Activated CD4-positive, alpha-beta T cell treated with anti-CD3 and anti-CD28 coated beads, Interleukin-2, amount 10 ng/mL, durations not matched to agents 7 days and 5 days (primary cell): ENCODE measurements at places on chromosomes 7 and 10. TPM values are rescaled to one million over a fixed set of nuclear protein-coding genes. Genes with fewer than 3 reads are reported as not detected.

HOXA7 gene
- total RNA-seq: not detected

AGR2 gene
- total RNA-seq: not detected

DEPP1 gene
- 0.33 TPM for total RNA-seq

SCART1 gene
- 4.5 TPM for total RNA-seq

ZNF862 gene
- 35.8 TPM for total RNA-seq

ANKRD1 gene
- total RNA-seq: not detected

NFKB2 gene
- total RNA-seq: 74.8 TPM

RPEL1 gene
- total RNA-seq: not detected

DNA sequence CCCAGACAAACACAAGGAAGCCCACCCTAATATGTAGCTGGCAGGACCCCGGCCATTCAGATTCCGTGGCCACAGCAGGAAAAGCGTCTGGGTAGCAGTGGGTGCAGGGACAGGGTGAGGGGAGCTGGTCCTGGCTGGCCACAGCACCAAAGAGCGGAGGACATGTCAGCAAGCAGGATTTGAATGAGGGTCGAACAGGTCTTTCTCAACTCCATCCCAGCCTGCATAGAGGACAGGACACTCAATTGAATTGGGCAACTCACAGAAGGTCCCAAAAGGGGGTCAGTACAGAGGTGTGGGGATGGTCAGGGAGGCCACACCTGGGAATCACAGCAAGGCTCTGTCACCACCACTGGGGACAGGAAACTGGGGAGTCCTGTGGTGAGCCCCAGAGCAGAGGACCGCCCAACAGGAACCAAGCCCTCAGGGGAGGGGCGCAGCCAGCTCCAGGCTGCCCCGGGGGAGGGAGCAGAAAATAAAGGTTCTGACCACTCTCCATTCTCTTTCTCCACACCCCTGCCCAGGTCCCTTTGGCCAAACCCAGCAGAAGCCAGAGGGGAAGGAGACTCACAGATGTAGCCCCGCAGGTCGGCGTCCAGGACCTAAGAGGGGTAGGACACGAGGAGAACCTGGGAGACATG, 108.7 kb upstream of the PPP2R2D start:
- DNase-seq: no peak

DNA sequence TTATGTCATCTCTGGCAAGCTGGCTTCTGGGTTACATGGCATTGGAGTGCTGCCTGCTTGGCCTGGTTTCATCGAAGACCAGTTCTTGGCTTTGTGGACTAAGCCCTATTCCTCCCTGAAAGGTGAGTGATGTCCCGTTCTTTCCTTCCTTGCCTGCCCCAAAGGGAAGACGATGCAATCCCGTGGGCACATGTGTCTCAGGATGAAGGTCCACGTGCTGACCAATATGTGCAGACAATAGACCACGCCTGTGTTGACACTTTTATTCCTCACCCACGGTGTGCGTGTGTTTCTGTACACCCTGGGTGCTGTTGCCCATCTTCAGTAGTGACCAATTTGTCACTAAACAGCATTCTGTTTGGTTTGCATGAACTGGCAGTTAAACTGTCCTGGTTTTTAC, 28.6 kb upstream of the SHH start:
- no peak for DNase-seq

- DNase-seq: peak; percentile 51
Observed at GRCh38 chr10:110013630-110014293, 6.0 kb downstream of the ADD3 start.

DNA sequence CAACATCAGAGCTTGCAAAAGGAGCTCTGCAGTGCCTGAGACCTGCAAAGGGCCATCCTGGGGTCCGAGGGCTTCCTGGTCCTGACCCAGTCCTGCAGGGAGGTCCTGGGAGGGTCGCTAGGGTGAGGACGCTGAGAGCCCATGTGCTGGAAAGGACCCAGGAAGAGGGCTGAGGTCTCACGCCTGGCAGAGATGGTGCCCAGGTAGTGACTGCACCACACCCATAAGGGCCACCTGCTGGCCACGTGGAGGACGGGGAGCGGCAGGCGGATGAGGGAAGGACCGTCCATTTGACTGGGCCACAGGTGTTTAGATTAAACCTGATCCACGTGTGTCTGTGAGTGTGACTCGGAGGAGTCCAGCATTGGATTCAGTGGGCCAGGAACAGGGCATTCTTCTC, 392.8 kb downstream of the DNAJB6 start:
- DNase-seq: no peak

- no peak for DNase-seq
Observed at GRCh38 chr10:26455567-26456315, 17.6 kb downstream of the APBB1IP start.

GRCh38 chr7:124996778-124997177, 67.2 kb upstream of the POT1 start:
- DNase-seq: no peak

GRCh38 chr7:38686888-38687287, 55.7 kb upstream of the AMPH start:
- no peak for DNase-seq

DNA sequence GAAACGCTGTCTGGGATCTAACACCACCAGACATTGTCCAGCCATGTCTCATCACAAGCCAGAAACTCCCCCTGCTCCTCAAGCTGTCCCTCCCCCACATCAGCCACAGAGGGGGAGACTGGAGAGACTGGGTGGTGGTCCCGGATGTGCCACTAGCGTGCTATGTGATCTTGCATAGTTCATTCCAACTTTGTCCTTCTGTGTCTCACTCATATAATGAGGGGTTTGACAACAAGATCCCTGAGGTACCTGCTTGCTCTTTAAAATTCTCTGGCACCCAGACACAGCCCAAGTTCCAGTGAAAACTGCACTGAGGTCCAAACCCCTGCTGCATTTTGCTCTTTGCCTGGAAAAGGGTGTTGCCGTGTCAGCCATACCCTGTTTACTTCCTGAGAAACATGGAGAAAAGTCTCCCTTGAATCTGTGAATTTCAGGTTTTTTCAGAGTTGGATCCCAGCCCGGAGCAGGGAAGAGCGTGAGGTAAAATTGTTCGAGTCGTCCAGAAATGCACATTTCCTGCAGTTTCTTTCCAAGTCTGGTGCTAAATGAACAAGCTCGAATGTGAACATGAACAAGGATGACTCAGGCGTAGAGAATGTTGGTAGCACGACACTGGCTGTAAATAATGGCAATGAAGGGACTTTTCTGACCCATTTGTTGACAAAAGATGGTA, 156.6 kb downstream of the CCDC3 start:
- DNase-seq: no peak

DNA sequence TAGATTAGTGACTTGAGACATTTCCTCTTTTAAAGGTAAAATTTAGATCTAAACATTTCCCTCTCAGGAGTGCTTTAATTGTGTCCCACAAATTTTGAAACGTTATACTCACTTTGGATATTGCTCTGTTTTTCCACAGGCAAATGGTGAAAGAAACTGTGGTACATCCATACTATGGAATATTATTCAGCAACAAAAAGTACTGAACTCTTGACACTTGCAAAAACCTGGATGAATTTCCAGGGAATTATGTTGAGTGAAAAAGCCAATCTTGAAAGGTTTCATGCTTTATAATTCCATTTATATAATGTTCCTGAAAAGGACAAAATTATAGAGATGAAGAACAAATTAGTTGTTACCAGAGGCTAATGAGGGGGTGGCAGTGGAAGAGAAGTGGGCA, 153.3 kb upstream of the SVIL start:
- no peak for DNase-seq

DNA sequence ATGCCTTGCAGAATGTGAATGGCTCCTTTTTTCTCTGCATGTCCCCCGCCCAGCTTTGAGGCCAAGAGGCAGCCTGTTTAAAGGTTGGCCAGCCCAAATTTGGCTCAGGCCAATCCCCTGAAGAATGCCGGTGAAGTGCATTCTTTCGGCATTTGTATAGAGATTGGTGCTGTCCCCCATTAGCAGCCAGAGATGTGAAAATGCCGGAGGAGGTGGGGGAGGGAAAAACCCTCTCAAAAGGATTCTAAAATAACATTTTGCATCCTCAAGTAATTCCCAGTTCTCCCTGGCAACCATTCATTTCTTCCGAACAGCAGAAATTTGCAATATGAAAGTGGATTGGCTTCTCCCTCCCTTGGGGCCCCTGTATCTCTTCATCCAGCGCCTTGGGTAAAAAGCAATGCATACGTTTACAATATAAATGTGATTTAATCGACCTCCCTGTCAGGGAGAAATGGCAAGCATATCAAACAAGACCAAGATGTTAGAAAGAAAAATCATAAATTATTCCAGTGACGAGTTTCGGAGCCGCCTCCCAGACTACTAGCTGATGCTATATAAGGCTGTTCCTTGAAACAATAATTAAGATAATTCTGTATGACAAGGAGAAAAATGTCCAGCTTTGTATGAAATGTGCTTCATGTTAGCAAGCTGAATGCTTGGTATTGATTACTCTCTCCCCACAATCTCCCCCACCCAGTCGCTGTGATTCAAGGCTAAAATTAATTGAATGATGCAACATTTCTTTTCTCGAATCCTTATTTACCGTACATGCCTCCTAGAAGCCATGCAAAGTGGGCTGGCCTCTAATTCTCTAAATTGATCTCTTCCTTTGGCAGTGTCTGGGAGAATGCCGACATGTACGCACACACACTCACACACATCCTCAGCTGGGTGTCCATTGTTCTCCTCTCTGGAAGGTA, 323.7 kb downstream of the RPS24 start:
- no peak for DNase-seq

DNA sequence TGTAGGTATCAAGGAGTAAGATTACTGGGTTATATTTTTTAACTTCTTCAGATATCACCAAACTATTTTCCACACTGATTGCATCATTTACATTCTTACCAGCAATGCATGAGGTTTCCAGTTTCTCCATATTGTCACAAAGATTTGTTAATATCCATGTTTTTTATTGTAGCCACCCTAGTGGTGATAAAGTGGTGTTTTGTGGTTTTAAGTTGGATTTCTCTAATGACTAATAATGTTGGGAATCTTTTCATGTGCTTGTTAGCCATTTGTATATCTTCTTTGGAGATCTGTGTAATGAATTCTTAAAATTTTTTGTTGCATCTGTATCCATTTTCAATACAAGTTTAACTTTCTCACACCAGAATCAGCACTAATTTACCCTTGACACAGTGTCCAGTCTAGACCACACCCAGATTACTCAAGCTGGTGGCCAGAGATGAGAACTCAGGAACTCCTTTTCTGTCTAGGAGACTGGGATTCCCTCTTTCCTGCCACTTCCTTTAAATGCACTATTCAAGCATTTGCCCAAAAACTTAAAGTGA, 67.0 kb upstream of the PLXDC2 start:
- DNase-seq: no peak

- no peak for DNase-seq
Observed at GRCh38 chr10:11745045-11745444, 2.9 kb downstream of the ECHDC3 start.

- no peak for DNase-seq
Observed at GRCh38 chr7:100378114-100378755, 4.9 kb downstream of the PILRA start.

DNA sequence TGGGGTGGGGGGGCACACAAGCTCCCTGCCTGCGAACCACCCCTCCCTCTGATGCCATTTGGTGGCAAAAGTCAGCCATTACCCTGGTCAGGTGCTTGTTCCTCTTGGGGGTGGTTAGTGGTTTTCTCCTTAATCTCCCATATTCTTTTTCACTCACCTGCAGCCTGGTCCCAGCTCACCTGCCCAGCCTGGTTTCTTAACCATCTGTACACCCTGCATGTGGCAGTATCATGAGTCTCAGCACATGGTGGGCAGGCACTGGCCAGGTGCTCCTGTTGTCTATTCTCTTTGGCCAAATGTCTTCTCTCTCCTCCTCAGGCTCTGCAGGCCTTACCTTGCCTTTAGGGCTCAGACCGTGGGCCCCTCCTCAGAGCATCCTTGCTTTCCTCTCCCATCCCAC, 30.5 kb downstream of the OGDH start:
- DNase-seq: no peak

- no peak for DNase-seq
Observed at GRCh38 chr7:22363756-22364422, 6.9 kb upstream of the RAPGEF5 start.

DNA sequence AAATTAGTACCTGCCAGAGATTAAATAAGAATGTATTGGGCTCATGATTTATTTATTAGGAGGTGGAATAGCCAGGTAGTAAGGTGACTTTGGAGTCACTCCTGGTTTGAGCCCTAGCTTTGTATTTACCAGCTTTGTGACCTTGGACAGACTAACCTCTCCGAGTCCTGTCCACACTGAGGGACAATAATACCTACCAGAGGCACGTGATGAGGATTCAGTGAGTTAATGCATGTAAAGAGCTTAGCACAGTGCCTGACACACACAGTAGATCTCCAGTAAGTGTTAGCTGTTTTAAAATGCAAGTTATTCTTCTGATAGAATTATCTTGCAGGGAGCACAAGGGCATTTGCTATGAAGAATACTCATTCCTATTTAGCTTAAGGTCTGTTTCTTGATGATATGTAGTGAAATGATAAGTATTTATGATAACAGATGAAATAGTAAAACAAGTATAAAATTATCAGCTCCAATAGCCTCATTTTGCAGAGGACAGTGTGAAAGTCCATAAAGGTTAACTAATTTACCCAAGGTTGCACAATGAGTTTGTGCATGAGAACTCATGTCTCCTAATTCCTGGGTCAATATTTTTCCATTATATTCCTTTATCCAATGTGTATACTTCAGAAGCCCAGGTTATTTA, 36.4 kb downstream of the RABGEF1 start:
- no peak for DNase-seq

GRCh38 chr10:77097625-77098024, 540.0 kb downstream of the KCNMA1 start:
- no peak for DNase-seq

- peak; percentile 54 for DNase-seq
Observed at GRCh38 chr7:66505531-66506451, 122.9 kb upstream of the KCTD7 start.

- no peak for DNase-seq
Observed at GRCh38 chr7:29042824-29043231, 84.7 kb upstream of the TRIL start.

GRCh38 chr10:123886292-123886691, 5.3 kb downstream of the CPXM2 start:
- no peak for DNase-seq

DNA sequence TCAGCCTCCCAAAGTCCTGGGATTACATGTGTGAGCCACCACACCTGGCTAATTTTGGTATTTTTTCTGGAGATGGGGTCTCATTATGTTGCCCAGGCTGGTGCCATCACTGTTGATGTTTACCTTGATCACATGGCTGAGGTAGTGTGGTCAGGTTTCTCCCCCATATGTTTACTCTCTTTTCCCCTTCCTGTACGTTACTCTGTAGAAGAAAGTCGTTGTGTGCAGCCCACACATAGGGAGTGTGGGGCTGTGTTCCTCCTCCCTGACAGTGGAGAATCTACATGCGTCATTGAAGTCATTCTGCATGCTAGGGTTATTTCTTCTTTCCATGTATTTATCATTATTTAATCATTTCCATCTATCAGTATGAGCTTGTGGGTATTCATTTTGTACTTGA, 16.3 kb upstream of the ORAI2 start:
- DNase-seq: no peak

GRCh38 chr10:18713077-18713476, 53.8 kb downstream of the ARL5B start:
- DNase-seq: no peak

GRCh38 chr10:58969576-58969975, 206.9 kb upstream of the PHYHIPL start:
- no peak for DNase-seq

GRCh38 chr10:30490289-30491000, 56.5 kb downstream of the MAP3K8 start:
- no peak for DNase-seq
